ENCODE measurements at places on chromosomes 12 and 14.
A peak's percentile ranks its signal among the peaks of the same experiment; 100 is the strongest.

DNA sequence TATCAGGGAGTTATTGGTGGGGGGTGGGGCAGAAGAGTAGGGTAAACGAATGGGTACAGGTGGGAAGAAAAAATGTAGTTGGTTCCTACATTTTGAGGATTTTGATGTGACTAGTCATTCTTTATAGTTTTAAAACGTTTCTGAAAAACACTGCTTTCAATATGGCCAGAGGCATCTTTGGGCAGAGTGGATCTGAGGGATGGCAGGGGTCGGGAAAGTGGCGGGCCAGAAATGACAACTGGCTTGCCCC lies 527 bp upstream of the ATP23 start:
- DNase-seq = no peak

DNA sequence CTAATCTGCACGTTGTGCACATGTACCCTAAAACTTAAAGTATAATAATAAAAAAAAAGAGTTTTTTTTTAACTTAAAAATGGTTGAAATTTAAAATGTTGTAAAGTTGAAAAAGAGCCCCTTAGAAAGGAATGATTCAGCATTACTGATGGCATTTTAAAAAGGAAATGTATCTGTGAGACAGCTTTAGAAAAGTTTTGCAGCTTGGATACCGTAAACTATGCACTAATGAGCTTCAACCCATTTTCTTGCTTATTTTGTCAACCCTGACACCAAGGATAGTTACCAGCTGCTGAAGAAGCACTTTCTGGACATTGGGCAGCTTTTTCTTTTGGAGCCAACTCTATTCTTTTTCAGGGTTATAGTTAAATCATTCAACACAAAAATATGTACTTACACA lies 4.3 kb downstream of the BICD1 start:
- DNase-seq = no peak

- no peak for DNase-seq
Observed at GRCh38 chr12:22667122-22667521, 42.2 kb downstream of the ETNK1 start.

GRCh38 chr12:39935275-39935674 lies 170.6 kb downstream of the SLC2A13 start:
- DNase-seq = no peak

DNA sequence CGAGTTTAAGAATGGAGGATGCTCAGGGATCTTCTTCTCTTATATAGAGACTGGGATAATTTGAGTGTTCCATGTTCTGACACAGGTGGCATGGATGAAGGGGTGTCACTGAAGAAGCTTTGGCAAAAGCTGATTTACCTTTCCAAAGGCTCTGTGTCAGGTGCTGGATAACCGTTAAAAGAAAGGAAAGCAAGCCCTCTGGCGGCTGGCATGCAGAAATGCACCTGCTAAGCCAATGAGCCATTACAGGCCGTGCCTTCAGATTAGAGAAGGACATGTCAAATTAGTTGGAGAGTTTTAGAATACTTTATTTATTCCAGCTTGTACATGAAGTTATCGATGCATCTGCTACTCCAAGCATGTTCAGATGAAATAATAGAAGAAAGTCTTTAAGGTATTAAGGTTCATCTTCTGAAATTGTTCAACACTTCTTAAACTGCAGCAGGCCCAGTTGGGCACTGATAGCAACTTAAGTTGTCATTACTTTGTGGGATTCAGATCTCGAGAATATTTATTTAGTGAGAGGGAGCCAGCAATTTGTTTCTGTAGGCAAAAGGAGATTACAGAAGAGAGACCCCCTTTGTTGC lies 678.2 kb downstream of the NRXN3 start:
- DNase-seq = peak; percentile 44

GRCh38 chr14:74220991-74221390 lies 18.3 kb upstream of the VSX2 start:
- no peak for DNase-seq

DNA sequence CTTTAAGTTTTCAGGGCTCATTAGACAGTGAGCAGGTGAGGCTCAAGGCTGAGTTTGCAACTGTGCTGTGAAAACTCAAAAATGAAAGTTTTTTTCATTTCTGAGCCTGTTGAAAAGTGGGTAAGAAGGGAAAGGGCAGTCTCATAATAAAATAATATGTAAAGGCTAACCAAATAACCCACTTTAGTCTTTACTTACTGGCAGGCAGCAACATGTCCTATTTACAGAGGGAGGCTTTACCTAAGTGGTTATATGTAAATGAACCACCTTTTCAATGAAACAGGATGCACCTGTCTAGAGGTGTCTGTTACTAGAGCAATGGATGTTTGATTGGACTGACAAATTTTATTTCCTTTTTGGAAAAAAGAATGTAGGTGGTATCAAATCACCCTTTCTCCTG lies 158.0 kb downstream of the ETV6 start:
- peak; percentile 53 for DNase-seq

DNA sequence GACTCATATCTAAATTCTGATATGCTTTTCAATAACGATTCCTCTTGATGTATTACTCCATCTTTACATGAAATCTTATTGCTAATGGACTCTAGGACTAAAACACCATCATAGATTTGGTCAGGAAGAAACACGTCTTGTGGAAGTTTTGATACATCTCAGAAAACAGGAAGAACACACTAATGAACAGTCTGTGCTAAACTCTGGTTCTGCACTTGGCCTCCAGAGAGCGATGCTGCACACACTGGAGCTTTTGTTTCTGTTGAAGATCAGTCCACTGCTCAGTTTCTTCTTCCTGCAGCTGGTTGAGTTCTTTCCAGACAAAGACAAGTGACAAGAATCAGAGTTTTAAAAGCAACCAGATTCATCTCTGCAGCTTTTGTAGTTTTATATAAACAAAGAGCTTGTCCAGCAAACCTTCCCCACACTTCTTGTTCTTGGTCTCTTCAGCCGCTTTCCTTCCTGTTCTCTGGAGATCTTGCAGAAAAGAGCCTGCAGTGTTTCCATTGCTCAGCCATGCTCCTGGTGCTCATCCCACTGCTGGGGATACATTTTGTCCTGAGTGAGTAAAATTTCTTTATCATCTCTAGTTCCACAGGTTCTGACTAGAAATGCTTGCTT lies 229.1 kb upstream of the OR4E1 start:
- DNase-seq = no peak

DNA sequence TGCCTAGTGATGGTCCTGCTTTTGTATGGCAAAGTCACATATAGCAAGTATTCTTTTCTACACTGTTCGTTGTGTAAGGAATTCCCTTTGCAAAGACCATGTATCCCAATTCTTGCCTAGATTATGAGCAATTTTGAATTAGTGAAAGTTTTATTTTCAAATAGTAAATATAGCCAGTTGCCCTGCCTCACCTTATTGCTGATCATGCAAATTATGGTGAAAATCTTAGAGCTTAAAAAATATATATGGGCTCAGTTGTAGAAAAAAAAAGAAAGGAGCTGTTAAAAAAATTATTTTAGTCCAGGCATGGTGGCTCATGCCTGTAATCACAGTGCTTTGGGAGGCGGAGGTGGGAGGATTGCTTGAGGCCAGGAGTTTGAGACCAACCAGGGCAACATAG lies 18.8 kb downstream of the SRP54 start:
- no peak for DNase-seq

- DNase-seq = no peak
Observed at GRCh38 chr12:116513944-116514343, 45.2 kb upstream of the MAP1LC3B2 start.

GRCh38 chr12:92543840-92544239 lies 158.9 kb upstream of the PLEKHG7 start:
- DNase-seq = no peak

DNA sequence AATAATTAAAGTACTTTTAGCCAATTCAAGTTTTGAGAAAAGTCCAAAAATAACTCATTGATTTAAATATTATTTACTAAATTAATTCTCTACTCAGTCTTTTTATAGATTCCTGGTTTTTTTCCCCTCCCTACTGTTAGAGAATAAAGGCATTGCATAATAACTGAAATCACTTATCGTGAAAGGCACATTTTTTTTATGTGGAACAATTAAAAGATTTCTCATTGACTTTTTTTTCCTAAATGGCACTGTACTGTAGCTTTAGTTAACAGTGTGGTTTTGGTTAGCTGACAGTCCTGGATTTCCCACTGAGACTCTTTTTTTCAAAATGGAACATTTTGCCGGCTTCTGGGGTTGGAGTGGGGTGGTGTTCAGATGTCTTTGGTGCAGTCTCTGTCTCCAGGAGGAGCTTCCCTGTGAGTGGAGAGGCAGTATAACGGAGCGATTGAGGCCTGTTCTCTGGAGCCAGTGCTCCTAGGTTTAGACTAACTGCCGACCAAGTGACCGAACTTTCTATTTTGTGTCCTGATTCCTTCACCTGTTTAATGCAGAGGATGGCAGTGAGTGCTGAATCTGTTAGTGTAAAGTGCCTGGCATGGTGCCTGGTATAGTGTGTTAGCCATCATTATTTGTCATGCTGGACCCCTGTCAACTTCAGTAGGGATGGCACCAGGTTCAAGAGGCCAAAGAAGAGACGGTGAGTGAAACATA lies 117.7 kb downstream of the ADCK1 start:
- DNase-seq = no peak

GRCh38 chr14:101953151-101953550 lies 11.2 kb upstream of the DYNC1H1 start:
- DNase-seq = no peak

- DNase-seq = no peak
Observed at GRCh38 chr12:14239350-14239934, 126.0 kb upstream of the ATF7IP start.

GRCh38 chr12:109783965-109784244 lies 49.3 kb downstream of the TRPV4 start:
- no peak for DNase-seq

- no peak for DNase-seq
Observed at GRCh38 chr14:24693983-24694382, 60.0 kb upstream of the GZMB start.

- DNase-seq = peak; percentile 69
Observed at GRCh38 chr14:96863327-96863985, 66.3 kb downstream of the VRK1 start.

- no peak for DNase-seq
Observed at GRCh38 chr12:108896336-108896735, 16.4 kb downstream of the DAO start.

GRCh38 chr12:7171854-7172253 lies 17.6 kb upstream of the PEX5 start:
- no peak for DNase-seq

- DNase-seq = no peak
Observed at GRCh38 chr14:55864890-55865655, 253.1 kb upstream of the PELI2 start.

DNA sequence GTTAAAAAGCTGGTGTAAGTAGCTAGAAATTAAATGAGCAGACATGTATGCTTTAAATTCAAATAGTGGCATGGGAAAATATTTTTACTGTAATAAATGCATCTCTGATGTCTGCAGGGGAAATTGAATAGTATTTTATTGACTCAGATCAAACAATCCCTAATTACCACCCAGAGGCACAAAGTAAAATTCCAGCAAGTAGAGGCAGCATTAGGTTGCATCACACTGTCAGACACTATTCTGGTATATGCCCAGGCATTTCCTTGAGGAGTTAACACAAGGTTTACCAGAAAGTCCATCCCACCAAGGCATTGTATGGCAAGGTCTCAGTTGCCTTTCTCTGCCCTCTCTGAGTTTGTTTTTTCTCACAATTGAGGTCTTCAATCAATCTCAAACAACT lies 201.6 kb upstream of the KITLG start:
- DNase-seq = no peak

GRCh38 chr12:105721051-105721825 lies 390.7 kb downstream of the C12orf75 start:
- DNase-seq = no peak

GRCh38 chr14:57725399-57726077 lies 140.4 kb downstream of the SLC35F4 start:
- DNase-seq = no peak

- DNase-seq = no peak
Observed at GRCh38 chr12:124478416-124478815, 89.0 kb downstream of the NCOR2 start.

- no peak for DNase-seq
Observed at GRCh38 chr12:6902448-6902847, 2.2 kb upstream of the LRRC23 start.

DNA sequence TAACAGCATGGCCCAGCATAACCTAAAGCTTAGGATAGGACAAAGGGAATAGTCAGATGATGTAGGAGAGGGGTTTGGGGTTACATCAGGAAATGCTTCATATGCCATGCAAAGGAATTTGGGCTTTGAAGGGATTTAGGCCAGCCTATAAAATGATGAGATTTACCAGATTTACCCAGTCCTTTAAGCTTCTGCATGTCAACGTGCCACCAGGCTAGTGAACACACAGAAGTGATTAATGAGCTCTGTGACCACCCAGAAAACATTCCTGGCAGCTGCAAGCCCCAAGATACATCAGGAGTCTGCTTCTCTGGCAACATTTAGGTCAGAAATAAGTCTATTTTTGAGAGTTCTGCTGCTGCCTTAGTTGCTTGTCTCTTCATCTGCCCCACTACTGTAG lies 118.3 kb downstream of the LRIG3 start:
- DNase-seq = no peak

GRCh38 chr14:77185093-77185465 lies 3.5 kb downstream of the TMEM63C start:
- DNase-seq = no peak

DNA sequence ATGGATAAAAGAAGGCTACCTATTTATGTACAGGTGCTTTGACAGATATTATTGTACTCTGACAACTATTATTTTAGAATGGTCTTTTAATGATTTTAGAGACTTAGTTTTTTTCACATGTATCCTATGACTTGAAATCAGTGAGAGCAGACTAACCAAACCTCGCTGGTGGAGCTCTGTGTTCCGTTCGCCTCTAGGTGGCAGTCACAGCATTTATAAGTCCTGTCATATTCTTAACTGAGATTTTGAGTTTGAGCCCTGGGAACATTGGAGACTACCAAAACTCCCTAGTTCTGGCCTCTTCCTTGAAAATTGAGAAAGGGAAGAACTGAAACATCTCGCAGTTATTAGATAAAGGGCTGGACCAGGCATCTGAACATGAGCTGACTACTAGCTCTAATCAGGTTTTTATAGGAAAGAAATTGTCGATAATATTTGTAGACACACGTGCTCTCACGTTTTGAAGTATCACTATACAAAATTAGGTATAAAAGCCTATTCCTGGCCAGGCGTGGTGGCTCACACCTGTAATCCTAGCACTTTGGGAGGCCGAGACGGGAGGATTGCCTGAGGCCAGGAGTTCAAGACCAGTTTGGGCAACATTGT lies 48.3 kb downstream of the TTLL5 start:
- DNase-seq = peak; percentile 53

- no peak for DNase-seq
Observed at GRCh38 chr14:67916430-67916829, 96.9 kb downstream of the RAD51B start.

DNA sequence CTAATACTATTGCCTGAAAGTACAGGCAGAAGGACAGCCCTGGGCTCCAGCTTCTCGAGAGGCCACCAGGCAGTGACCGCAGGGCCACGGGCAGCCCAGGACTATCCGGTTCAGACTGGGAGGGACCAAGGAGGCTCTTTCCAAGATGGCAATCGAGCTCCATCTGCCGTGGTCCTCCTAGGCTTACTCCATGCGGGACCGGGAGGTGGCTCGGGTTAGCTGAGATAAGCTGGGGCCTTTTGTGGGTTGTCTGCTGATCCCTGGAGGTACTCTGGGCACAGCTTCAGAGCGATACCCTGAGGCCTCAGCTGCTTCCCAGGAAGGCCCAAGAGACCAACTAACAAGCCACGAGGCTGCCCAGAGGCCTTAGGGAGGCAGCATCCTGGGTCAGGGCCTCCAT lies 33.1 kb downstream of the SNRNP35 start:
- DNase-seq = no peak
